ENCODE measurements at places on chromosomes 6 and 20.

DNA sequence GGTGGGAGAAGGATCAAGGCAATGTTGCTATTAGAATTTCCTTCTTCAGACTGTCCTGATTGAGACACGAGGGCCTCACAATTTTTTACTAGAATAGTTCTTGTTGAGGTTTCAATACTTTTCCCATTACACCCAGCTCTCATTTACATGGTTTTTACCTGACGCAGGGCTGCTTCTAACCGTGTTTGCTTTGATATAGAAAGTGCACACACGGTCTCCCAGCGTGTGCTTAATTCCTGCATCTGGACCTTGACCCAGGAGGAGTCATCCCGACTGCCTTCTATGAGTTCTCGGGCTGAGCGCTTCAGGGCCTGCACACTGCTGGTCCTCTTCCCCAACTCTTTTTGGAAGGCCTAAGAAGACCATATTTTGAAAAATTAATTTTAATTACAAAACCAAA, 160.2 kb downstream of the DST start:
- DNase-seq = no peak

DNA sequence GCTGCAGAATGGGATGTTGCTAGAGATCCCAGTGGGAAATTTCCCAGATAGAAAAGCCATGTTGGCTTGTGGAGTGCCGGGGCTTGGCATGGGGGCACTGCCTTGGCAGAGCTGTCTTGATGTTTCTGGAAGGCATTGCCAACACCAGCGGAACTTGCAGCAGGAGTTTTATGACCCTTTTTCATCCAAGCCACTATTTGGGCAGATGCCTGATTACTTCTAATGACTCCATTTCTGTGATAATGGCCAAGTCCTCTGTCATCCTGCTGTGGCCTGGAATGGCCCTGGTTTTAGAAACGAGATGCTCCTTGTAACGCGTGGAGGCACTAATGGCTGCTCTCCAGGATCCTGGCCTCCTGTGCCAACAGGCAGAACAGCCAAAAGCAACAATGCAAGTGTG, 229.0 kb downstream of the ZNF217 start:
- no peak for DNase-seq

DNA sequence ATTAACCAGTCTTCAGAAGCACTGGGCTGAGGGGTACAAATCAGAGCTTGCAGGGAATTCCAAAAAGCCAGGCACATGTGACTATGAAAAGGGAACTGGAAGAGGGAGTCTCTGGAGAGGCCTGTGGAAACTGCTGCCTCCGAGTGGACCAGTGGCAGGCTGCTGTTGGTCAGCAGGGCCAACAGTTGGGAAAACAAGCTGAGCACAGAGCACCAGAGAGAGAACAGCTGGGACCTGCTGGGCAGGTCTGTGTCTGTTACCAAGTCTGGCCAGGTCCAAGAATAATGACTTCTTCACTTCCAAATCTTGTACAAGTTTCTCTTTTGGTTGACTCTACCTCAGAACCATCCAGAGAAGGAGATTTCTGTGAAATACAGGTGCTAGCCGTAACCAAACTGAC, 81.4 kb downstream of the LIN28B start:
- DNase-seq = no peak

DNA sequence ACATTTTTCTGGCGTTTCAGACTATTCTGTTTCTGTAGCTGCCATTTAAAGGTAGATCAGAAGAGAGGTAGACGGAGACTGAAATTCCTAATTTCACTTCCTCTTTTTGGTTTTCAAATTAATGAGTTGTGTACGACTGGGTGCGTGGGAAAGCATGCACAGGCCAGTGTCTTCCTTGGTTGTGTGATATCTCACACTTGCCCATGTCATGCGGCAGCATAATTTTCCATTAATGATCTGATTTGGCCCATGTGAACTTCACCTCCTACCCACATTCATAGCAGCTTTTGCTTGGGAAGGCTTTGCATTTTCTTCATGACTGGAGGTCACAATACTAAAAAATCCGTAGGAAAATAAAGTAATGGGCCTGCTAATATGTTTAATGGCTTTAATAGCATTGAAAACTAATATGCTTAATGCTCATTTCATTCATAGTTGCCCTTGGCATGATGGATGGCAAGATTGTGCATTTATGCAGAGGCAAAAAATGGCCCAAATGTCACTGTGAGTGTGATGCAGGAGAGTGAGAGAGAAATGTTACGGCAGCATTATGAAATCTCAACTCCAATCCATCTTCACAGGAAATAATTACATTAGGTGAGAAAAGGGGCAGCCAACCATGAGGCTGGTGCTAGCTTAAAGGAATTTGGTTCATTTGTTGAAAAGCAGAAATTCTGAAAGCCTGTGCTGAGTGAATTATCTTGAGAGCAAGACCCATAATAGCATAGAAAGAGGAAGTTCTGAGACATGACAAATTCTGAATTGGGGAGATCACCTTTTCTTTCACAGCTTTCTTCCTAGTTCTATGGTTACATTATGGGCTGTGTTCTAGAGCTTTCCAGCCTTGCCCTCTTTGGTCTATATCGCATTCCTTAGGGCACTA, 69.0 kb upstream of the UST start:
- no peak for DNase-seq

DNA sequence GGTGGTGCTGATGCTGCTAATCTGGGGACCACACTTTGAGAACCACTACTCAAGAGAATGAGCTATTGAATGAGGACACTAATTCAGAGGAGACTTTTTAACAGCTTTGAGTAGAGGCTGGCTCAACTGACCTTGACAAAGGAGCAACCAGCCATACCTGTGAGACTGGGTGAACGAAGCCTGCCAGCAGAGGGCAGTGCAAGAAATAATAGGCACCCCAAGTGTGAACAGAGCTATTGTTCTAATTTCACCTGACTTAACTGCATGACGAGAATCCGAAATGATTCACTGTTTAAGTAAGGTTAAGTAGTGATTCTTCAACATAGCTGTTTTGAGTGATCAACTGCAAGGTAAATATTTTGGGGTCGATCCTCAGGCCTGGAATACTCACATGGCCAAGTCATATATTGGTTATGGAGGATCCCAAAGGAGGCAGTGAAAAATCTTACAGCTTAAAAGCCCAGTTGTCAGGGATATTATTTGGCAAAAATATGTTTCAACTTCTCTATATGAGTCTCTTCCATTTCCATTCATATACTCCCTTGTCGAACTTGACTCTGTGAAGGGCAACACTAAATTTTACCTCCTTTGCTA, 550.5 kb upstream of the MARCKS start:
- DNase-seq = peak; percentile 28

- DNase-seq = no peak
Observed at GRCh38 chr20:58598211-58599015, 52.7 kb upstream of the STX16 start.

GRCh38 chr6:149899486-149899885, 1.6 kb upstream of the RAET1E start:
- DNase-seq = no peak

DNA sequence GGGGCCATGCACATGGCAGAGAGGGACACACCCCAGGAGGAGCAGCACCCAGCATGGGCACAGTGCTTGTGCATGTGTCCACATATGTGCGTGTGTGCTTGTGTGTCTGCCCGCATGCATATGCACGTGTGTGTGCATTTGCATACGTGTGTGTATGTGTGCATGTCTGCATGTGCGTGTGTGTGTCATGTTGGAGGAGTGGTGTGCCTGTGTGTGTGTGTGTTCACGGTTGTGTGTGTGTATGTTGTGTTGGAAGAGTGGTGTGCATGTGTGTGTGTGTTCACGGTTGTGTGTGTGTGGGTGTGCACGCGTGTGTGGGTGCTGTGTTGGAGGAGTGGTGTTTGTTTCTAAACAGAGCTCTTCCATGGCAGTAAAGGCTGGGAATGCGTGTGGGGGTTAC, 50.7 kb upstream of the SLCO4A1 start:
- DNase-seq = no peak

DNA sequence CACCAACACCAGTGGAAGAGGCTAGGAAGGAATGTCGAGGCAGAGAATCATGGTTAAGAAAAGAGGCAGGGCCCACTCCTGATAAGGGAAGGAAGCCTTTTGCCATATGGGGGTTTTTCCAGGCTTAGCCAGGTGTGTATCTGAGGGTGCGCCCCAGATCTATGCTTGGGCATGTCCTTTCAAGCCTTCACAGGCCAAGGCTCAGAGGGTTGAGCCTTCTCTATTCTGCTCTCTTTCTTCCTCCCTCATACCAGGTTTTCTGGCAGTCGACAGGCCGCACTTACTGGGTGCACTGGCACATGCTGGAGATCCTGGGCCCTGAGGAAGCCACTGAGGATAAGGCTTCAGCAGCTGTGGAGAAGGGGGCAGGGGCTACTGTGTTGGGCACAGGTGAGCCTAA, 4.7 kb downstream of the CUL9 start:
- no peak for DNase-seq

- no peak for DNase-seq
Observed at GRCh38 chr20:496126-496696, 33.9 kb upstream of the TBC1D20 start.

DNA sequence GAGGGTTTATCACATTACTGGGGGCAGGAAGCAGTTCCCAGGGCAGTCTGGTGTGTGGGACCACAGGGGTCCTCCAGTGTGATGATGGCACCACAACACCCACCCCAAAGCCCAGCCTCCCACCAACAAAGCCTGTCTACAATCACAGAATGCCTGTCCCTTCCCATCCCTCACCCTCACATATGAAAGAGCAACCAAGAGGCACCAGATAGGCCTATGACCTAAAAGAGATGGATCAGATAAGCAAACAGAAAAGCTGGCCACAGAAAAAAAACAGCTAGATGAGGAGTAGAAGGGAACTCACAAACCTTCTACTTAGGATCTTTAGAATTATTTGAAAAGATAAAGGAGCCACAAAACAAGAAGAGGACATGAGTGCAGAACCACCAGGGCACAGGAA, 54.3 kb downstream of the SERAC1 start:
- no peak for DNase-seq

DNA sequence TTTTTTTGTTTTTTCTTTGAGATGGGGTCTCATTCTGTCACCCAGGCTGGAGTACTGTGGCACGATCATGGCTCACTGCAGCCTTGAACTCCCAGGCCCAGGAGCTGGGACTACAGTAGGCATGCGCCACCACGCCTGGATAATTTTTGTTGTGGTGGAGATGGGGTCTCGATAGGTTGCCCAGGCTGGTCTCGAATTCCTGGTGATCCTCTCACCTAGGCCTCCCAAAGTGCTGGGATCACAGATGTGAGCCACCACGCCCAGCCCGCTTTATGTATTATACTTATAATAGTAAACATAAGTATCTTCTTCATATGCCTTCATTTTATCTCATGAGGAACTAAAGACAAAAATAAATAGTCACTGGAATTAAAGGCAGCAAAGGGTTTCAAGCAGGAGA, 63.5 kb downstream of the GINS1 start:
- DNase-seq = no peak

DNA sequence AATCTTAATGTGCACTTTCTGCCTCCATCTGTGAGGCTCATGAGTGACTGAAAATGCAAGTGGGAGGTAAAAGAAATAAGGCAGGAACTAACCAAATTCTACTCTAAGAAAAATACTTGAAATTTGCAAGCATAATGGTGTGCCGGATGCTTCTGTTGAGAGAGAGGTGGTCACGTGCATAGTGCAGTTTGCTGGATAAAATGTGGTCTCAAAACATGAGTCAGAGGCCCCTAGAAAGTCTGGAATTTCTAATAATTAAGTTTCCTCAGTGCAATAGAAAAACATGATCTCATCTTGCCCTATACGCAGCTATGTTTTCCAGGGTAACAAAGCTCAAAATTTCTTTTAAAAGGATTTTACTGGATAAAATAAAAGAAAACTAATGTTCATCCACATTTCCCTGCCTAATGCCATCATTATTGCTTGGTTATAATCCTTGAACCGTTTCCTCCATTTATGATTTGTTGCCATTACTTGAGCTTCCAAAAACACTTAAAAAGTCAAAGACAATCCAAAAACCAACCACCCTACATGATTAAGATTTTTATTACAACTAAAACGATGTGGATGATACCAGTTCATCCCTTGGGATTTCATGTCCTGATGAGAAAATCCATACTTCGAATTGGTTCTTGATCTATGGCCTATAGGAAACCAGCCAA, 351.7 kb upstream of the ARID1B start:
- DNase-seq = no peak

DNA sequence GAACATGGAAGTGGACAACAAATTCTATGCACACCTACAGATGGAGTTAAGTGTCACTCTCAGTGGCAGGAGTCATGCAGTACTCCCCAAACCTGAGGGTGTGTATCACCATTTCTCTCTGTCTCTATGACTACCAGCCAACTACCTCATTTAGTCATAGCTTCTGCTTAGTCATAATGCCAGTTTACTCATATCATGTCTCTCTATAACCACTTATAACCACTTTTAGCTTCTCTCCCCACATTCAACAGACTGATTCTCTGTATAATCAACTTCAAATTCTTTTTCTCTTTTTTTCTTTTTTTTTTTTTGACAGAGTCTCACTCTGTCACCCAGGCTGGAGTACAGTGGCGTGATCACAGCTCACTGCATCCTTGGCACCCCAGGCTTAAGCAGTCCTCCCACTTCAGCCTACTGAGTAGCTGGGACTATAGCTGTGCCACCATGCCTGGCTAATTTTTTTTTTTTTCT, 13.8 kb upstream of the GTF3C6 start:
- no peak for DNase-seq

GRCh38 chr6:53189554-53189953, 40.9 kb upstream of the GCM1 start:
- DNase-seq = no peak
